ENCODE measurements at places on chromosomes 2 and 18. TPM values are rescaled to one million over a fixed set of nuclear protein-coding genes. Genes with fewer than 3 reads are reported as not detected.

The PLGLB2 gene
- total RNA-seq = 1.9 TPM

DNA sequence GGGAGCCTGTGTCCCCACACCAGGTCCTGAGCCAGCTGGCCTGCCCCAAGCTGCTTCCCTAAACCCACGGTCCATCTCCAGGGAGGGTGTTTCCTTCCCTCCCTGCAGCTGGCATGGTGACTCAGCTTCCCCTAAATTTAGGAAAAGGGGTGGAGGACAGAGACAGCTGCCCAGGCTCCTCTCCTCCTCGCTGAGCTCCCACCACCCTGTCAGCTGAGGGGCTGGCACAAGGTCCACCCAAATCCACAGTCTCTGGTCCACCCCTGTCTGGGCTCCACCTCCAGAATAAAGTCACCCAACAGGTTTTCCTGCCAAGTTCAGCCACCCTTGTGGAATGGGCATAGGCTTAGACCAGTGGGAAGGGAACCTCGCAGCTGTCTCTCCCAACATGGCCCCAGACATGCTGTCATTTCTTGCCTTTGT lies 156.5 kb downstream of the TNS1 start:
- ATAC-seq = no peak

DNA sequence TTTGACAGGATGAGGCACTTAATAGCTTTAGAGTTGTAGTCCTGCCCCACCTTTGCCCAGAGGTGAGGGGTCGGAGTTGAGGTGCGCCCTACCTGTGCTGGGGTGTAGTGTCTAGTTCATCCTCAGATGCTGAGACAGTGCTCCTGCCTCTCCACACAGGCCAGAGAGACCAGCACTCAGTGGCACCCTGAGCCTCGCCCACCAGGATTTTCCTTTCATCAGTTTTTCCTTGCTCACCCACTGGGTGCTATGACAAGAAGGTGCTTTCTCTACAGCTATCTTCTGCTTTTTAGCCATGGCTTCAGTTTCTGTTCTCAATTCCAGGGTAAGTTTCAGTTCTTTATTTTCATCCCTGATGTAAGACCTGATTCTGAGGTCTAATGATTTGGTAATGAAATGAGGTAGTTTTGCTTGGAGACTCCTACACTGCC lies 16.8 kb upstream of the TMEM131 start:
- no peak for ATAC-seq

- ATAC-seq = no peak
These were observed 134.7 kb downstream of the RIF1 start for GRCh38 chr2:151544449-151544848.
